ENCODE measurements at places on chromosomes 4 and X. TPM values are rescaled to one million over a fixed set of nuclear protein-coding genes. Genes with fewer than 3 reads are reported as not detected.
A peak's percentile ranks its signal among the peaks of the same experiment; 100 is the strongest.

- no peak for DNase-seq
Observed at GRCh38 chr4:9942921-9943600, 78.2 kb downstream of the SLC2A9 start.

GRCh38 chr4:137376312-137376711, 156.0 kb downstream of the PCDH18 start:
- DNase-seq = no peak

CD38 gene
- 4.9 TPM for total RNA-seq

TMPRSS11F gene
- not detected for total RNA-seq

PARM1 gene
- 231 TPM for total RNA-seq

- no peak for DNase-seq
Observed at GRCh38 chr4:31086756-31087330, 366.7 kb downstream of the PCDH7 start.

CXCL9 gene
- total RNA-seq = 1.0 TPM

GRCh38 chrX:64265265-64265664, 34.9 kb upstream of the ASB12 start:
- DNase-seq = no peak

F11 gene
- total RNA-seq = not detected

DNA sequence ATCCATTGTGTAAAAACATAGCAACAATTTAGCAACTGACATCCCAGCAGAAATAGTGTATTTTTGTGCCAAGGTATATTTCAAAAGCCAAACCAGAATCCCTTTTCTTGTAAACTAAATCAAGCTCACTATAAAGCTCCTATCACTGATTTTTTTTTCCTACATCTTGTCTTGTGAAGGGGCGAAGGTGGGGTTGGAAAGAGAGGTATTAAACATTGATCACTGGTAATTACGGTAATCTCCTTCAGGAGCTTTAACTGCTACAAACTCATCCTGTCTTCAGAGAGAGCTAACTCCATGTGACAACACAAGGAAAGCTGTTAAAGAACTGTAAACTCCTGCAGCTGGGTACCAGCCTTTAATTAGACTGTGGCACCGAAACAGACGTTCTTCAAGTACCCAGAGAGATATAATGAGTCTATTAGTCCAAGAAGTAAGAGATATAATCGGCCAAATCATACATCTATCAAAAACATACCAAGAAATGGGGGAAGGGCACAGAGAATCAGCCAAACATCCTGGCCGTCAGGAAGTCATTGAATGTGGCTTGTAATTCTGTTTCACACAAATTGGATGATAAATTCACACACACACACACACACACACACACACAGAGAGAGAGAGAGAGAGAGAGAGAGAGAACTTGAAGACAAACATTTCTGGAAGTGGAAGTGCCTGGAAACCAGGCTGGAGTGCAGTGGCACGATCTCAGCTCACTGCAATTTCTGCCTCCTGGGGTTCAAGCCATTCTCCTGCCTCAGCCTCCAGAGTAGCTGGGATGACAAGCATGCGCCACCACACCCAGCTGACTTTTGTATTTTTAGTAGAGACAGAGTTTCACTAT, 111.9 kb upstream of the PPARGC1A start:
- DNase-seq = no peak

GRCh38 chrX:48784726-48785125, 1.7 kb upstream of the GATA1 start:
- no peak for DNase-seq

DNA sequence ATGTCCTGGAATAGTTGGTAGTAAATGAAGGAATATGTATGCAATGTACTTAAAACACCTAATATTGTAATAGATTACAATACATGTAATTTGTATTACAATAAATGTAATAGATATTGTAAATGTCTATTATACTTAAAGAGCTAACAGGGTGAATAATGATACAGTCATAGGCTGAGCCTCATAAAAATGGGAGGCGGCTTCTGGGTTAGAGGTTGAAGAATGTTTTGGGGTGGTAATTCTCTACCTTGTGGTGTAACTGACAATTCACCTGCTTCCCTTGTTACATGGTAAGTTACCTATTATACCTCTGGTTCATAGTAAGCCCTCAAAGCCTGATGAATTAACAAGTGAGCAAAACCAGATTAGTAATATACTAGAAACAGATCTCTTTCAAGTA, 26.0 kb downstream of the ATP8A1 start:
- no peak for DNase-seq

- no peak for DNase-seq
Observed at GRCh38 chr4:19239565-19239964, 1012.1 kb upstream of the SLIT2 start.

SMR3B gene
- total RNA-seq = not detected

DNA sequence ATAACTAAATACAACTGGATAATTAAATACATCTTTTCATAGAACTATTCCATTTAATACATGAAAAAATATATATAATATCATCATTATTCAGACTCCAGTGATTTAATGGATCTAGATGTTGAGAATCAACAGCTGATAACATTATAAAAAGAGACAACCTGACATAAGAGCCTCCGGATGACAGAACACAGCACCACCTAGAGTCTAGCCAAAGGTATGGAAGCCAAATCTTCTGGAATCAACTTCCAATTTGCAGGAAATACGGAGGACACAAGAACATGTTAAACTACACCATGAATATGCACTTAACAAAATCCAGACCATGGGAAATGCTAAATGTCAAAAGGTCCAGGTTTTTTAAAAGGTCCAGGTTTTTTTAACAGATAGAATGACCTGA, 55.0 kb downstream of the LRBA start:
- DNase-seq = no peak

GRCh38 chr4:16224264-16225166, 1.8 kb downstream of the TAPT1 start:
- DNase-seq = no peak

GRCh38 chr4:181933471-181933870, 309.7 kb upstream of the TENM3 start:
- DNase-seq = no peak

- no peak for DNase-seq
Observed at GRCh38 chr4:79014230-79014629, 75.0 kb upstream of the PAQR3 start.

- no peak for DNase-seq
Observed at GRCh38 chrX:10571260-10571659, 49.1 kb downstream of the MID1 start.

DNA sequence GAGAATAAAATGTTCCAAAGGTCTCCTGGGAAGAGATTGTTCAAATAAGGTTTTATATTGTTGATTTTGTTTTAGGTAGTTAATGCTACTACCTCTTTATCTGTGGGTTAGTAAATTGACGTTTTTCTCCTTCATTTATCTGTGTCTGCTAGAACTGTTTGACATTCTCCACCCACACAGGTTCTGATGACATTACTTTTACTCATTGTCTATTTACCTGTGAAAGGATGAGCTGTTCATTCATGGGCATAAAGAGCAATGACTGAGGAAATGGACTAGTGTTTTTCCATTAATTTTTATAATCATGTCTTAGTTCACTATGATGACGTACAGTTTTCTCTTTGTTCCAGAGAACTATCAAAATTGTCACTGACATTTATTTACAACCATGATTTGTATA, 75.6 kb downstream of the CPE start:
- DNase-seq = no peak

DNA sequence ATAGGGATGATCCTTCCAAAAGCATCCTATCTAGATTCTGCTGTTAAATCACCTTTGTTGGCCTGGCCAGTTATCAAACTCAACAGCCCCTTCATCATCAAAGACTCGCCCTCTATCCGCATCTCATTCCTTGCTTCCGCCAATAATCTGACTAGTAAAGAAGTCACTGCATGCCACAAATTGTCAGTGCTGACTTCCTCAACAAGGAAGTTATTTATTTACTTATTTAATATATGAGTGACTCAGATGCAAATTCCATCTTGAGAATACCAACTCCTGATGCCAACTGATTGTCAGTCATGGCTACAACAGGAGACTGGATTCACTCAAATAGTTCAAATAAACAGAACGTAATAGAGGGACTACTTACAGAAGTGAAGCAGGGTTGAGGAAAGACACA, 283.8 kb downstream of the TRIML1 start:
- DNase-seq = no peak

GRCh38 chr4:169530048-169530447, 82.3 kb downstream of the NEK1 start:
- no peak for DNase-seq

LPAR4 gene
- 0.39 TPM for total RNA-seq

GRCh38 chr4:110361921-110362320, 114.0 kb upstream of the ENPEP start:
- DNase-seq = no peak

GRCh38 chr4:140302151-140302859, 71.1 kb upstream of the SCOC start:
- DNase-seq = no peak

FTSJ1 gene
- 43.3 TPM for total RNA-seq

EMCN gene
- 66.4 TPM for total RNA-seq

GRCh38 chr4:153555730-153556434, 89.7 kb downstream of the TMEM131L start:
- DNase-seq = peak; percentile 90

DNA sequence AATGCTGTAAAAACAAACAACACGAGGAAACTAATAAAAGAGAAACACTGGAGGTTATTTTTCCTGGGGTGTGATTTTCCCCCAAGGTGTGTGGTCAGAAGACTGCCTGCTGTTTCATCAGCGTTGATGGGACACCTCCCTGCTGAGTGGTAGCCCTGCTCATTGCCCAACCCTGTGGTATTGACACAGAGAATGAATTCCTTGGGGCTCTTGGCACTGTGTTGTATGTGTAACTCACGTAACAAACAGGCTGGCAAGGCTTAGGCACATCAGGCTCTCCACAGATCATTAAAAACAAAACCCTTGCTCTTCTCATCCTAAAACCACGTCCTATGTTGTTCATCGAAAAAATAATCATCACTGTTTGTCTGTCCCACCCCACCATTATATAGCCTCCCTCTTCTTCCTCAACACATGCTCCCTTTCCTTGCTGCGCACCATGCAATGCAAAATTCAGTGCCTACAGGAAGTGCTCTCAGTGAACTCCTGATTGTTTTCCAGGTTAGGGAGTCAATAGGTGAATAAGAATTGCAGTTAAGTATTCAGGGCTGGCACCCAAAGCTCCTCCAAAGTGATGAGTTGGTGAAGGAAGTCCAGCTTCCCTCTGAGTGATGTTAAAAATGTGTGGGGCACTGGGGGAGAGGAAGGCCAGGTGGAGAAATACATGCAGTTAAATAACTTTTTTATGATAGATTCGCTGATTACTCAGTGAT, 11.4 kb upstream of the PUDP start:
- DNase-seq = no peak

- DNase-seq = no peak
Observed at GRCh38 chrX:37652589-37653231, 32.9 kb upstream of the XK start.

DNA sequence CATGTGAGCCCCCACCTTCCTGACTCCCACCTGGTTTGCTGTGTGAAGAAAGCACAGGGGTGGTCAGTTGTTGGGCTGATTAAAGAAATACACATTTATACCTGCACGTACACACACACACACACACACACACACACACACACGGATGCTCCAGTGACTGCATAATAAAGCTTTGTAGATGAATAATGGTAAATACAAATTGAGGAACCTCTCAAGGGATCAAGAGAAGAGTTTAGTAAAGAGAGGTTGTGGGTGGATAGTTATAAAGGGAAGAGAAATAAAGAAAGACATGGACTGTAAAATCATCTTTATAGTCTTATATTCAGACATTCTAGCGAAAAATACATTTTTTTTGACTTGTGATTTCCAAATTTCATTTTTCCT, 144.1 kb downstream of the MGST2 start:
- no peak for DNase-seq

DNA sequence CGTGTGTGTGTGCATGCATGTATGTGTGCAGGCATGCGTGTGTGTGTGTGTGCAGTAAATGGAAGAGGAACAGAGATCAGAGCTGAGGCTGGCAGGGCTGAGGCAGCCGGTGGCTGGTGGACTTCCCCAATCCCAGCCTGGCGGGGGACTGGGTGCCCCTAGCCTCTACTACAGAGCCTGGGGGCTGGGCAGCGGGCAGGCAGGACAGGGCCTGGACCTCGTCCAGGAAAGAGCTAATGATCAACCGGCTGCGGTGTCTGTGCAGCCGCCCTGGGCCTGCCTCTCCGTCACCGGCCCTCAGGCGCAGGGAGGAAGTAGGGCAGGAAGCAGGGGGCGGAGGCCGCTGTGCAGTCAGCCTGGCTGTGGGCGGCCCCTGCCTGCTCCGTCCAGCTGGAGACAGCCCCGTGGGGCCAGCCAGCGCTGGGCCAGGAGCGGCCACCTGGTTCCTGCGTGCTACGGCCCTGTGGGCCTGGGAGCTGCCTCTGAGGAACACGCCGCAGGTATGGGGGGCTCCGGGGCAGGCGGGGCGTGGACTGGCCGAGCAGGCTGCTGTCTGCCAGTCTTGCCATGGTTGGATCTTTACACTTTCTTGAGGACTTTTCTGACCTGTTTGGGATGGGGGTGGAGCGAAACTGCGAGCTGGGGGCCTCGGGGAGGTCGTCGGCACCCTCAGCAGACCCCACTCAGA, at the start of gene SH3TC1:
Gene SH3TC1 (plus strand): TSS at position 385 of the 688 bp plus-strand sequence. CDS start 5,905 bp downstream, outside the sequence.
- peak; percentile 91 for DNase-seq

GRCh38 chrX:77603635-77604336, 156.6 kb downstream of the FGF16 start:
- no peak for DNase-seq

GRCh38 chrX:5656544-5656943, 572.1 kb downstream of the NLGN4X start:
- no peak for DNase-seq

TBC1D19 gene
- total RNA-seq = 10.5 TPM

- no peak for DNase-seq
Observed at GRCh38 chr4:24453951-24454350, 130.4 kb downstream of the DHX15 start.

MAGEA2B gene
- total RNA-seq = not detected

DNA sequence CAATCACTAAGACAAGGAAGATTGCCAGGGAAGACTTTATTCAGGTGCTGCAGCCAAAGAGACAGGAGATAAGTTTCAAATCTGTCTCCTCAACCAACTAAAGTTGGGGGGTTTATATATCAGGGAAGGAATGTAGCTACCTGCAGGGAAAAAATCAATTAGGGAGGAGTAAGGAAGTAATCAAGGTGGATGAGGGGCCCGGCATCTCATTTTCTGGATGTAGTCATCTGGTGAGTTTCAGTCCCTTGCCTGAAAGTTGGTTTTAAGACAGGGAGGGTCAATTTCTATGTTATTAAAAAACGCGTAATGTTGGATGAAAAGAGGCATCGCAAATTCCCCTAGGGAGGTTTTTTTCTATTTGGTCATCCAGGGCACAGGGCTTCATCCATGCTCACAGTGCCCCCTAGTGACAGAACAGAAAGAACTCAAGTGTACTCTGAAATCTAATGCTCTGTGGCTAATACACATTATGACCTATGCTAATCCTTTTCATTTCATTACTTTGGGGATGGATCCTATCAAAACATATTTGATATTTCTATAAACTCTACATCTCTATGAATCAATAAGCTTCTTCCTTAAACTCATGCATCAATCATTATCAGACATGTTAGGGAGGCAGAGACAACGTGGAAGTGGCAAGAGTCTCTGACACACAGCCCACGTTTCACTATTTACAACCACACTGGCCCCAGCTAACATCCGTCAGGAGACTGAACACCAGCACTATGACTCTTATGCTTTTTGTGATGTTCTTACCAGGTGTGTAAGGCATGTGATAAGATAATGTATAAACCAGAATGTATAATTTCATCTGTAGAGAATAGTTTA, 1577.0 kb upstream of the TENM3 start:
- DNase-seq = no peak

- DNase-seq = no peak
Observed at GRCh38 chr4:78880874-78881492, 58.3 kb downstream of the PAQR3 start.

C4orf51 gene
- not detected for total RNA-seq

- DNase-seq = no peak
Observed at GRCh38 chr4:139279760-139280620, at the start of gene MGARP. MGARP (minus strand) TSS chr4:139280225; CDS start chr4:139280158, 67 bp downstream.

Data from right atrium auricular region (tissue), 2 donors.